NCI-H2227 treated with DMSO at 0.1 percent for 48 hours (cell line): ENCODE measurements at places on chromosomes 2 and 18.

GRCh38 chr2:174784316-174784715, 20.0 kb upstream of the CHRNA1 start:
- DNase-seq, result no peak

DNA sequence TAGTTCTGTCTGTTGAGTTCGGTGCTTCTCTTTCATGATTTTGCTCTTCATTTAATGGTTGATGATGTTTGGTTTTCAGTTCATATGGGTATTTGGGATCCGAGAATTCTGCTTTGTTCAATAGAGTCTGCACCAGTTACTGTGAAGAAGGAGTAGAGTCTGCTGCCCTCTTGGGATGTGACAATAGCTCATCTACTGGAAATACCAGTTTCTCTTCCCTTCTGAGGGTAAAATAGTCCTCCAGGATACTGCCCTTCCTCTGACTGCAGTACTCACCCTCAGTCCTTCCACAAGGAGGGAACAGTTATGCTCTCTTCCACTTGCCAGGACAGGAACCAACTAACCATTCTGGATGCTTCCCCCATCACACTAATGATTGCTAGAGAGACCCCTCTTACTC, 12.5 kb upstream of the TNFAIP6 start:
- no peak for DNase-seq

DNA sequence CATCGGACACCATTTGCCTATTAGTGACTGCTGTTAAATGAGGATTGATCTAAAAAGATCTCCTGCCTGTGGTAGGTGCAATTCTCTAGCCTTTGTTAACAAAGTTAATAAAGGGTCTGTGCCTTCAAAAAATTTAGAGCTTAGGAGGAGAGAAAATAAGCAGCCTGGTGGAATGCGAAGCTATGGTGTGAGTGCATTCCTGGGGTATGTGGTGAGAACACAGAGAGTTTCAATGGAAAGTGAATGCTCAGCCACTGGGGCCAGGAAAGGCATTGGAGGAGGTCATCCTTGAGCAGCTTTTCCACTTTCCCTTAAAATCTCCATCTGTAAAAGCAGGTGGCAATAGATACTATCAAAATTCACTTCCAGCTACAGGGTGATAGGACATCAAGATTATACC, 331.2 kb upstream of the LRATD1 start:
- no peak for DNase-seq

- no peak for DNase-seq
Measured at GRCh38 chr2:241730671-241731293, 3.6 kb upstream of the D2HGDH start.

GRCh38 chr2:95057535-95058370, 32.2 kb downstream of the MAL start:
- no peak for DNase-seq
